ENCODE measurements at places on chromosomes 2 and 18. TPM values are rescaled to one million over a fixed set of nuclear protein-coding genes. Genes with fewer than 3 reads are reported as not detected.

The IL1RL2 gene
- total RNA-seq = 0.09 TPM

The ST8SIA5 gene
- not detected for total RNA-seq

The NBEAL1 gene
- 9.5 TPM for total RNA-seq

The NEB gene
- total RNA-seq = 0.09 TPM

The VPS4B gene
- 62.1 TPM for total RNA-seq

The VSNL1 gene
- not detected for total RNA-seq

The FBXO36 gene
- 0.71 TPM for total RNA-seq

The SPP2 gene
- not detected for total RNA-seq

The SERPINB11 gene
- not detected for total RNA-seq

The CXCR1 gene
- not detected for total RNA-seq

The L3MBTL4 gene
- 0.26 TPM for total RNA-seq

The NXPH2 gene
- not detected for total RNA-seq

The MMADHC gene
- 131 TPM for total RNA-seq

The RAD51AP2 gene
- total RNA-seq = not detected

The HOXD12 gene
- not detected for total RNA-seq

The EMILIN1 gene
- 1.1 TPM for total RNA-seq

The TMEM17 gene
- 0.19 TPM for total RNA-seq

The ARHGAP25 gene
- 37.8 TPM for total RNA-seq

The TMEM182 gene
- 4.0 TPM for total RNA-seq

The EMX1 gene
- total RNA-seq = 0.09 TPM

The CPO gene
- total RNA-seq = not detected

The GKN2 gene
- total RNA-seq = not detected

The EVA1A gene
- not detected for total RNA-seq

The INPP1 gene
- total RNA-seq = 9.2 TPM

The CERS6 gene
- total RNA-seq = 25.3 TPM

The CFAP221 gene
- not detected for total RNA-seq

The UGT1A4 gene
- not detected for total RNA-seq

The LTBP1 gene
- 0.14 TPM for total RNA-seq

The BMP10 gene
- total RNA-seq = not detected

The M1AP gene
- not detected for total RNA-seq

The EGR4 gene
- total RNA-seq = 1.2 TPM

The ABCG8 gene
- total RNA-seq = not detected

The SLC14A1 gene
- total RNA-seq = 0.86 TPM

The PLGLB2 gene
- 1.8 TPM for total RNA-seq

The SLC23A3 gene
- total RNA-seq = 1.8 TPM

The ZSWIM2 gene
- total RNA-seq = not detected

The PFN4 gene
- 0.47 TPM for total RNA-seq

The KLHL30 gene
- not detected for total RNA-seq

The RAB17 gene
- not detected for total RNA-seq

The DPP4 gene
- total RNA-seq = 65.4 TPM

The DBI gene
- total RNA-seq = 145 TPM

The MOCOS gene
- total RNA-seq = 0.57 TPM

The GPR35 gene
- total RNA-seq = 8.7 TPM

The MYO5B gene
- 0.07 TPM for total RNA-seq

The PXDN gene
- 1.3 TPM for total RNA-seq

The CYS1 gene
- 0.24 TPM for total RNA-seq
